ENCODE measurements at places on chromosomes 7 and 10.
A peak's percentile ranks its signal among the peaks of the same experiment; 100 is the strongest.

GRCh38 chr7:13628239-13629001 is 361.0 kb downstream of the ETV1 start:
- DNase-seq: no peak

- DNase-seq: no peak
Measured at GRCh38 chr7:112833082-112833481, 42.9 kb upstream of the TMEM168 start.

DNA sequence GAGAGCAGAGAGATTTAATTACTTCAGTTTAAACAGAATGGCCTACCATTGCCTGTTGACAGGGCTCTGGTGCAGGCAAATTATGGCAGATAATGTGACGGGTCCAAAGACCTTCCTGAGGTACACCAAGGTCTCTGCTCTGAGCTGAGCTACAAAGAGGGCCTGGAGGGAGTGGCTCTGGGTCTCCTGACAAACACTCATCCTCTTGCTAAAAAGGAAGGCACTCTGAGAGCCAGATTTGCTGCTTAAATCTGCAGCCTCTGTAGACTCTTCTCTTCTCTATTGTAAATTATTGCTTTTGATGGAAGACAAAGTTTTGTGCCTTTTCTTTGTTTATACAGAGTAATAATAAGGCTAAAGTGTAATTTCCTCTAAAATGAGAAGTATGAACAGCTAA is 529.5 kb upstream of the FZD8 start:
- no peak for DNase-seq

DNA sequence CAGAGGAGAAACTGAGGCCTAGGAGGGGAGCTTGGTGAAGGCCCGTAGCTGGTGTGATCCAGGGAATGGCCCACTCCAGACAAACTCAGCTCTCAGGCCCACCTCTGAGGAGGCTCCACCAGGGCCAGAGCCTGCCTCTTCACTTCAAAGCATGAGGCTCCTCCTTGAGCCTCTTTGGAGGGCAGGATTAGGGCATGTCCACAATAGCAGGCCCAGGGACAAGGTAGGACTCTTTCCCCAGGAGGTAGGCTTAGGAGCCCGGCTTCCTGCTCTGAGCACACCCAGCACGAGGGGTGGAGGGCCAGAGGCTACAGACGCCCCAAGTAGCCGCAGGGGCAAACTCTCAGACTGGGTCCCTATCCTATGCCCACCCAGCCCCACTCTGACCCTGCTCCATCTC is 164.6 kb upstream of the ZMIZ1 start:
- no peak for DNase-seq

- no peak for DNase-seq
Measured at GRCh38 chr10:56622335-56622973, 261.4 kb upstream of the ZWINT start.

- DNase-seq: no peak
Measured at GRCh38 chr7:85693326-85693725, 506.5 kb upstream of the SEMA3D start.

DNA sequence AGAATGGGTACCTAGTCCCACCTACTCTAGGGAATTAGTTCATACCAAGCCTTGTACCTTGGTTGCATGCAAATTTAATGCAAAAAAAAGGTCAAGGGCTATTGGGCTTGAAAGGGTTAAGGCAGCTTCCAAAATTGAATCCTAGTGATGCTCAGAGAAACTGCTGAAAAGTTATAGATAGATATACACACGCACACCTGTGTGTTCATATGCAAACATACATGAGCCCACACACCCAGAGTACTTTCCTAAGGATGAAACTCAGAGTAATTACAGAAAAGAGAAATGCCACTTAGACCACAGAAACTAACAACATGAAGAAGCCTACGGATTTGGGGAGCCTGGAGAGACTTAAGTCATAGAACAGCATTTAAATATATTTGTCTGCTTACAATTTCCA is 1.5 kb downstream of the SLC25A13 start:
- peak; percentile 18 for DNase-seq

DNA sequence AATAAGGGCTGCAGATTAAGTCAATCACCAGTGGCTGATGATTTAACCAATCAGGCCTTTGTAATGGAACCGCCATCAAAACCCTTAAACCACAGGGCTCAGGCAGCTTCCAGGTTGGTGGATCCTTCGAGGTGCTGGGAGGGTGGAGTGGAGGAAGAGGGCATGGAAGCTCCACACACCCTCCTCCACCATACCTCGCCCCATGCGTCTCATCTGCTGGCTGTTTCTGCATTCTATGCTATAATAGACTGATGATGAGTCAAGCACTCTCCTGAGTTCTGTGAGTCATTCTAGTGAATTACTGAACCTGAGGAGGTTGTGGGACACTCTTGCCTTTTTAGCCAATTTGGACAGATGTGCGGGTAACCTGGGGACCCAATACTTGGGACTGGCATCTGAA is 43.9 kb downstream of the CHST15 start:
- DNase-seq: no peak

DNA sequence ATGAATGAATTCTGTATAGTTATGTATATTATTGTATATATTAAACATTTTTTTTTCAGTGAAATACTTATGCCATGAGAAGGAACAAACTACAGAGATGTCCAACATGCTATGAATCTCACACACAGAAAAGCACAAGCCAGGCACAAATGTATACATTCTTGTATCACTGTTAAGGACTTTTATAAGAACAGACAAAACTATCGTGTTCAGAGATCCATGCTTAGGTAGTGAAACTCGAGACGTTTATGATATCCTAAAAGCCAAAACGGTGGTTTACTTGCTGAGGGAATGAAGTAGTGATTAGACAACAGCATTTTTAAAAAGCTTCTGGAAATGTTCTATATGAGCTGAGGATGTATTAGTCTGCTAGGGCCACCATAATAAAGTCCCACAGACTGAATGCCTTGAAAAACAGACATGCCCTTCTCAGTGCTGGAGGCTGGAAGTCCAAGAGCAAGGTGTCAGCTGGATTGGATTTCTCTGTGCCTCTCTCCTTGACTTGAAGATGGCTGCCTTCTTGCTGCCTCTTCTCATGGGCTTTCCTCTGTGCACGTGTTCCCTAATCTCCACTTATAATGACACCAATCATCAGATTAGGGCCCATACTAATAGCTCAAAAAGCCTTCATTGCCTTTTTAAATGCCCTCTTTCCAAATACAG is 4.3 kb downstream of the MKI67 start:
- DNase-seq: no peak

DNA sequence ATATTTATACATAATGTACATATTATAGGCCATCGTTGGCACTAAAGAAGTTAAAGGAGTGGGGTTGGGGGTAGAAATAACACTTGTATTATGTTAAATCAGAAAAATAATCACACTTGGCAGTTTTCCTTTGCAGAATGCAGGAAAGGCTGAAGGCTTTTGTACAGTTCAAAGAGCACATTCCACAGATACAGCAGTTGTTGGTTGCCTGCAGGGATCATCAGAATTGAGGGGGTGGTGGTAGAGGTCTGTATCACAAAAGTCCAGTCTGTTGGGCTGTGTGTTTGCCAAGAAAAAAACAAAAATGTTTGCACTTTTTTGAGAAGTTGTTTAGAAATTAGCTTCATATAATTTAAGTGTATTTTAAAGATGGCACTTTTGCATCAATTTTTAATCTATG is 231.8 kb upstream of the FOXP2 start:
- DNase-seq: no peak

Data from AML-193 (cell line).